ENCODE measurements at places on chromosomes 11 and 22.

DNA sequence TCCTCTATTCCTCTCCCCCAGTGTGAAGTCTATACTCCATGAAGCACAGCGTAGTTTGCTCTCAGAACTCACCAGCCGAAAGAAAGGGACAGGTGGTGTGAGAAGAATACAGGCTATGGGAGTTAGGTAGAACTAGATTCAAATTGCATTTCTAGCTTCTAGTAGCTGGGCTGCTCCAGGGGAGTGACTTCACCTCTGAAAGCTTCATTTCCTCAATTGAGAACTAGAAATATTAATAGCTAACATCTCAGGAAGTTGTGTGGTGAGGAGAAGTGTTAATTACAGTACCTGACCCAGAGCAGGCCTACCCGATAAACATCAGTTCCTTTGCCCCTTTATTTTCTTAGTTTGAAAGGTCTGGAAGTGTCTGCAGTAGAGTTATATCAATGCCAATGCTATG lies 484.7 kb upstream of the TENM4 start:
- no peak for DNase-seq

GRCh38 chr22:40449676-40450035 lies 79.3 kb downstream of the SGSM3 start:
- DNase-seq, result no peak

- DNase-seq, result no peak
Observed at GRCh38 chr22:24519496-24519895, 24.4 kb downstream of the UPB1 start.

GRCh38 chr22:24386937-24387471 lies 40.4 kb upstream of the ADORA2A start:
- DNase-seq, result no peak

DNA sequence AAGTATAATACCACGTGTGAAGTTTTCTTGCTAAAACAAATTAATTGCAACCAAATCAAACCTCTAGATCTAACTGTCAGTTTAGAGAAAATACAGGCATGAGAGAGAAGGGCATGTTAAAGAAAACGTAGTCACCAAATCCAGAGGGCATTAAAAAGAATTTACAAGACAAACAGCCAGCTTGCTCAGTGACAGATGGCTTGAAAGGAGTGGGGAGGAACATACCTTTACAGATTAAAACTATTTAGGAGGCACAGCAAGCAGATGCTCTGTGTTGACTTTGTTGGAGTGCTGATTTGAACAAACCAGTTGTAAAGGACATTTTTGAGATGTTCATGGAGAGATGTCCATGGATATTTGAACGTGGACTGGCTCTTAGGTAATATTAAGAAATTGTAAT lies 96.9 kb downstream of the ATXN10 start:
- DNase-seq, result no peak

DNA sequence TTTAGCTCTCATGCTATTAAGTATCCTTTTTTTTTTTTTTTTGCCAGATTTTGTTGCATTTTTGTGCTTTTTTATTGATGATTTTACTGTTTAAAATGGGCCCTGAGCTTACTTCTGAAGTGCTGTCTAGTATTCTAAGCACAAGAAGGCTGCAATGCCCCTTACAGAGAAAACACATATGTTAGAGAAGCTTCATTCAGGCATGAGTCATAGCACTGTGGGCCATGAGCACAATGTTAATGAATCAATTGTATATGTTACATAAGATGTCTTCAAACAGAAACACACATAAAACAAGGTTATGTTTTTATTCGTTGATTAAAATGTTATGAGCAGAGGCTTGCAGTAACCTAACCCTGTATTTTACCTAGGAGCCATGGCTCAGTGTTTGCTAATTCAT lies 117.8 kb upstream of the C11orf87 start:
- DNase-seq, result no peak

DNA sequence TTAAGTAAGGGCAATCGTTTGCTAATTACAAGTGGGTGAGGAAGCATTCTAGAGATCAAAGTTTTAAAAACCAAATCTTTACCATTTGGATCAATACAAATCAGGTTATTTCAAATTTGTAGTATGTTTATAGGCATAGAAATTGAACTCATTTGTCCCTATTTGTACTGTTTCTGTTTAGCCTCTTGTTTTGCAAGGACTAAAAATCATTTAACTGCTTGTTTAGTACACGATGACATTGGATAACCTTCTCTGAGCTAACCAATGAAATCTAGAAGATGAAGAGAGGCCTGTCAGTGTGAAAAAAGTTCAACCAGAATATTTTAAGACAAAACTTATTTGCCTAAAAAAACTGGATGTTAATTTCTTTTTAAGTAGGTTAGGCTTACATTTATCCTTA lies 40.0 kb downstream of the ZC3H12C start:
- no peak for DNase-seq

DNA sequence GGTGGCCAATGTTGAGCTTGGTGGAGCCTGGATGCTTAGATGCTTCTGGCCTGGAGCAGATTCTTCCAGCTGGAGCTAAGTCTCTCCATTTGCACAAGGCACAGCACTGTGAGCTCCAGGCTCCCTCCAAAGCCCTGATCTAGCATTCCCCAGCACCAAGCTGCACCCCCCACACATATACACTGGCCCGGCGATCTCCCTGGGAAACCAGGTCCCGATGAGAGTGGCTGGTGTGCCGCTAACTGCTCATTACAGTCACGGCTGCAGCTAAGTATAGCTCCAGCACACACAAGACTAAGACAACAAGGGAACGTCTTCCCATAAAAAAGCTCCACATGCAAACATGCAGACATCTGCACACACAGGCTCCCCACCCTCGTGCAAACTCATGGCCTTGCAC lies 17.6 kb downstream of the KCNC1 start:
- DNase-seq, result no peak

DNA sequence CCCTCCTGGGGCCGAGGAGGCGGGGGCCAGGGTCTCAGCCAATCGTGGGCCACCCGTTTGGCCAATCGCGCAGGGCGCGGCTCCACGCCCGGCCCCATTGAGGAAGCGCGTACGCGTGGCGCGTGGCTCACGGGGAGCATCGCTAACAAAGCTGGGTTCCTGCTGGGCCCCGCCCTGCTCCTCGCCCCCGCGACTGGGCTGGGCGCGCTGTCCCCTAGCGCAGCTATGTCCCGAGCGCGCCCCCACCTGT lies 614 bp upstream of the ASCL2 start:
- DNase-seq, result no peak

GRCh38 chr11:58513747-58514367 lies 6.0 kb upstream of the OR5B21 start:
- peak; percentile 47 for DNase-seq

DNA sequence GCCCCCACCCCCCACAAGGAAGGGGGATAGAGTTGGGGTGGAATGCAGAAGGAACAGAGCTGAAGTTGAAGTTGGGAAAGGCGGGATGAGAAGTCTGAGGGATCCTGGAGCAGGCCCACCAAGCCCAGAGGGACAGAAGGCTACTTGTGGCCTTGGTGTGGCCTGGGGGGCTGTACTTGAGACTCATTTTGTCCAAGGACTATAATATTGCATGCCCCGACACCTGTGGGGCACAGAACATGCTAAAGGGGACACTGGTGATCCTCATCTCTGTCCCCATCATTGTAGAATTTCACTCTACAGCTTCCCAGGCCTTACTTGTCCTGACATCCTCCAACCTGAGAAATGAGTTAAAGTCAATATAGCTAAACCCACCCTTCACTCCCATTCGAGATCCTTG lies 1.3 kb downstream of the ESAM start:
- DNase-seq, result no peak

DNA sequence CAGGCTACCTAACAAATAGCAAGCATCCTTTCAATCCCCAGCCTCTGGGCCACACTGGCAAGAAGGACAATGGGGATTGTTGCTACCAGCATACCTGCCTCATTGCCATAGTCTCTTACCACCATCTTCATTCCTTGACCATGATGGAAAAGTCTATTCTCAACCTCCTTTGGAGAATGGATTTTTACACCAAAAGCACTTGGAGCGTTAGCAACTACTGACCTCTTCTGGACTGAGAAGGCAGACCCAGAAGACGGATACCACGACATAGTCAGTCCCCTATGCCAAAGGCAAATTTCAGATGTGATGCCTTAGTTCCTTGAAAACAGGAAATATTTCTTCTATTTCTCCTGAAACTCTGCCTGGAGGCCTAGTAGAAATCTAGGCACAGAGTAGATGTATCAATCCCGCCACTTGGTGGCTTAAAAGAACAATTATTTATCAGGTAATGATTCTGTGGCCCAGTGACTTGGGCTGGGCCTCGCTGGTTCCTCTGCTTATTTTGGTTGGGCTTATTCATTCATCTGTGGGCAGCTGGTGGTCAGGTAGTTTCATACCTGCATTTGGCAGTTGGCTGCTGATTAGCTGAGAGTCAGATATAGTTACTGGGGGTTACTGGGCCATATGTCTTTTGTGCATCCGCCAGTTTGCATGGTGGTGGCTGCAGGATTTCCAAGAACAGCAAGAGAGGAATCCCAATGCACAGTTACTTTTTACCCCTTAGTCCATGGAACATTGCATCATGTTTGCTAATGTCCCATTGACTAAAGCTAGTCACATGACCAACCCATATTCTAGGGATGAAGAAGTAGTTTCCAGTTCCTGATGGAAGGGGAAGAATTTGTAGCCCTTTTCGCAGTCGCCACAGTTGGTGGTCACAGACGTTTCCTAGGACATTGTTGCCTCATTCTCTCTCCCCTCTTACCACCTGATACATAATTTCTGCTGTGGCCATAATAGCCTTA lies 75.2 kb downstream of the DHCR7 start:
- peak; percentile 5 for DNase-seq

DNA sequence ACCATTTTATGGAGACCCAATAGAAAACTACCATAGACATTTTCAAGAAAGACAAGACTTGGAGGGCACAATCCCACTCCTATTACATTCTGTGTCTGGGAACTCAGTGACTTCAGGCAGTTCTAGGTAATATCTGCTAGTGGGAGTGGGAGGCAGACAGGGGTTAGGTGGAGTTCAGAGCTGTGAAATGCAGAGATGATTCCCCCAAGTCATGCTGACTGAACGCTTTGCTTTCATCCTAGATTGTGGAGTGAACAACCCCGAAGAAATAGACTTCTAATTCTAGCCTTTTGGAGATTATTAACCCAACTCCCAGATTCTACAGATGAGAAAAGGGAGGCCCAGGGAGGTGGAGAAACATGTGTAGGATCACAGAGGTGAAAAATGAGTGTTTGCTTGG lies 437.8 kb upstream of the CADM1 start:
- no peak for DNase-seq

All from Panc1 (cell line).